Stimulated activated CD8-positive, alpha-beta memory T cell treated with anti-CD3 and anti-CD28 coated beads, Interleukin-4, amount 100 ng/mL, for 4 hours (primary cell): ENCODE measurements at places on chromosomes 12 and 14.

- no peak for DNase-seq
Observed at GRCh38 chr12:114384739-114385138, 21.2 kb downstream of the TBX5 start.

GRCh38 chr12:44627387-44628166 lies 248.5 kb downstream of the NELL2 start:
- DNase-seq: no peak

DNA sequence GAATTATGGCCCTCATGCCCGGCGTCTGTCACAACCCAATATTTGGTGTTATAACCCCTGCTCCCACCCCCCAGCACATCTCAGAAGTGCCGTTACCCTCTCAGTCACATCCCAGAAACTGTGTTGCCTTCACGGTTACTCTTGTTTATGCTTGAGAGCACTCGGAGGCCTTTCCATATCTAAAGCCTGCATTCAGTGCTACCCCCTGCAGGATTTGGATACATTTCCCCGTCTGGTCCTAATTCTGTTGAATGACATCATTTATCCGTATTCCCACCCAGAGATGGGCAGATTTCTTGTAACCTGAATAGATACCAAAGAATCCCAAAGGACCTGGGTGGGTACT lies 19.1 kb upstream of the FOS start:
- DNase-seq: no peak

DNA sequence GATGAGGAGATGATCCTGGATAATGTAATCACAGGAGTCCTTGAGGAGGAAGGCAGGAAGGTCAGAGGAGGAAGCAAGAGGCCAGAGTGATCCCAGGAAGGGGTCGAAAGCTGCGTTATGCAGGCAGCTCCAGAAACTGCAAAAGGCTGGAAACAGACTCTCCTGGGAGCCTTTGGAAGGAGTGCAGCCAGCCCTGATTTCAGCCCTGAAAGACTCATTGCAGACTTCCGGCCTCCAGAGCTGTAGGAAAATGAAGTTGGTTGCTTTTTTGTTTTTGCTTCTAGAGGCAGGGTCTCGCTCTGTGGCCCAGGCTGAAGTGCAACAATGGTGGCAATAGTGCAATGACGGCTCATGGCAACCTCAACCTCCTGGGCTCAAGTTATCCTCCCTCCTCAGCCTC lies 44.6 kb upstream of the FZD10 start:
- no peak for DNase-seq

- no peak for DNase-seq
Observed at GRCh38 chr12:129870796-129871195, 33.0 kb downstream of the TMEM132D start.
